HFFc6 (cell line): ENCODE measurements at places on chromosomes 2 and 18. TPM values are rescaled to one million over a fixed set of nuclear protein-coding genes. Genes with fewer than 3 reads are reported as not detected.

GRCh38 chr2:109459485-109459884 lies 154.3 kb downstream of the SEPTIN10 start:
- H3K4me1 ChIP-seq = peaks cover 19% of the 10 kb centered on the region; the same call in 1 of the 2 replicates
- no peaks in the 10 kb centered on the region for H3K36me3 ChIP-seq
- DNase-seq = no peak
- H3K4me3 ChIP-seq = no peak overlapping the region
- no peak overlapping the region for H3K27ac ChIP-seq

DNA sequence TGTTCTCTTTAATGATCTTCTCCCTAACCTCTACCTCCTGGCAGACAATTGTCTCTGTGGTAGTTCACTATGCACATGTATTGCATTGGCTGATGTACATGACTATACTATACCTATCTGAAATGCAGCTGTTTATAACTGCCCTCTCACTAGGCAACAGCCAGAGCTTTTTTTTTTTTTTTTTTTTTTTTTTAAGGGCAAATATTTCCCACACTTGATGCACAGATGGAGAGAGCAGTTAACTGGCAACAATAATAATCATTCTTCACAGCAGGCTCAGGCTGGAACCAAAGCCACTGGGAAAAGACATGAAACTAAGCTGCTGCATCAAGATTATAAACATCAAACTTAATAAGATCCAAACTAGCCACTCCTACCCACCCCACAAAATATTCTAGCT lies 707.7 kb downstream of the LRP1B start:
- no peaks in the 10 kb centered on the region for H3K36me3 ChIP-seq
- no peaks in the 10 kb centered on the region for H3K4me1 ChIP-seq
- no peaks in the 10 kb centered on the region for H3K27me3 ChIP-seq
- no peak for DNase-seq
- H3K4me3 ChIP-seq = no peak overlapping the region

Gene SCG2
- 0.37 and 1.3 TPM in 2 replicates for total RNA-seq

- peak overlapping the region; percentile 72 for H3K27ac ChIP-seq
- peak overlapping the region; percentile 95 for H3K4me3 ChIP-seq
- peaks cover 18% of the 10 kb centered on the region for H3K4me1 ChIP-seq
- peaks cover 13% of the 10 kb centered on the region for H3K27me3 ChIP-seq
- H3K36me3 ChIP-seq = no peaks in the 10 kb centered on the region
These were observed 1.3 kb downstream of the ZNF521 start for GRCh38 chr18:25350489-25351251.

DNA sequence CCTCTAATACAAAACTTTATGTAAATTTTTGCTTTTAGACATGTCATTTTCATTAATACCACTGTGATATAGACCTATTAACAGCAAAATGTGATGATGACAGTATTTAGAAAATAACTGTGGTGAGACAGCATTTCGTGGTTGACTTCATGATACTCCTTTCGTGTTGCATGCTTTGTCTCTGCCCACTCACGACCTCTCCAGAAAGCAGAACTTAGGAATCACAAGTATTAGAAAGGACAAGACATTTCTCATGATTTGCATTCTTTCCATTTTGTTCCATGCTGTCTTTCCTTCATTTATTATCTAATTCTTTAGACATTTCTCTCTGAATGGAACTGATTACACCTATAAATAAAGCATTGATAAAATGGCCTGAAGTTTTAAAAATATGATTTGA lies 85.2 kb upstream of the POU3F3 start:
- no peak for DNase-seq
- H3K27ac ChIP-seq = peak overlapping the region; percentile 24; the same call in 1 of the 2 replicates
- H3K4me3 ChIP-seq = no peak overlapping the region

Gene PTH2R
- not detected in 3 replicates for total RNA-seq

DNA sequence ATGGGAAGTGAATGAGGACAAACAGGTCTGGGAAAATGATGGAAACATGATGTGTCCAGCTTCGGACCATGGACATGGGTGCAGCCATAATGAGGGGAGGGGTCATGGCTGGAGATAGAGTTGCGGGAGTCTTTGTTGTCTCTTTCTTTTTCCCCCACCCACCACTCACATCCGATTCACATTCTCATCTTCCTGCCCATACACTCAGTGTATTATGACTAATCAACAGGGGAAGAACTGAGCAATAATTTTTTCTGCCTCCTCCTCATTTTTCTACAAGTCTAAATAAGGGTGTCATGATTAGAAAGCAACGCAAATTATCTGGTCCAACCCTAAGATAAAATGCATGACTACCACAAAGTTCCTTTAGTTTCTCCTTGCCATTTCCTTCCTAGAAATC lies 5.7 kb upstream of the SERPINB2 start:
- 0 out of 2 replicates have a peak, but pooled peaks cover 3% of the 10 kb centered on the region for H3K36me3 ChIP-seq
- H3K27ac ChIP-seq = peak overlapping the region; percentile 87
- peaks cover 72% of the 10 kb centered on the region for H3K4me1 ChIP-seq
- peak; percentile 55 for DNase-seq
- no peaks in the 10 kb centered on the region for H3K27me3 ChIP-seq

GRCh38 chr2:215418064-215418963 lies 17.6 kb downstream of the FN1 start:
- DNase-seq = no peak
- H3K27me3 ChIP-seq = peaks cover 13% of the 10 kb centered on the region
- no peak overlapping the region for H3K4me3 ChIP-seq
- peaks cover 87% of the 10 kb centered on the region for H3K4me1 ChIP-seq

DNA sequence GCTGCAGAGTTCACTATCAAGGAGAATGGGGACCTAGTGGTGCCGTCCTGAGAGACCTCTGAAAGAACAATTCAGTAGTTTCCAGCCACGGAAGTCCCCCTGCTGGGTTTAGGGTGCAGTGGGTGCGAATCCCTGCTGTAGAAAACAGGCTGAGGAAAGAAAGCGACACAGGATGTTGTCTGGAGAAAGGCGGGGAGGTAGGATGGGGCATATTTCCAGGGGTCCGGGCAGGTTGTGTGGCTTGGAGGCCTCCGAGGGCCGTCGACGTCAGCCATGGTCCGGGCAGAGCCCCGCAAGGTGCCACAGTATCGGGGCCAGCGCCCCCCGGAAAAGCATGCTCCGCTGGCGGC lies 807 bp upstream of the CREB1 start:
- peaks cover 15% of the 10 kb centered on the region for H3K36me3 ChIP-seq
- peak overlapping the region; percentile 95 for H3K27ac ChIP-seq
- H3K4me3 ChIP-seq = peak overlapping the region; percentile 92
- DNase-seq = peak; percentile 21
- H3K4me1 ChIP-seq = peaks cover 37% of the 10 kb centered on the region
- peaks cover 5% of the 10 kb centered on the region for H3K27me3 ChIP-seq

DNA sequence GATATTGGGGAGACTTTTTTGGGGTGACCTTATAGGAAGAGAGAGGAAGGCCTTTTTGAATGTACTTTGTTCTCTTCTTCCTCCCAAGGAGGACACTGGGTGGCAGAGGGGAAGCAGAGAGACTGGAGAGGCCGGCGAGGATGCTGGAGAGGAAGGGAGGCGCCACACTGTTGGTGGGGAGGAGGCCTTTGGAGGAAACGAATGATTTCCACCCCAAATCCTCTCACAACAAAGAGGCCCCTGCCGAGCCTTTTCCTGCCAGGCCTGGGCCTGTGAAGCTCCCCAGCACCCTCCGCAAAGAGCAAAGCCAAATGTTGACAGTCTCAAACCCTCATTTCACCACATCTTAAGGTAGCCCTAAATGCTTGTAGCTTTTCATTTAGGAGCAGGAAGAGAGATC lies 59.0 kb upstream of the UPP2 start:
- peaks cover 12% of the 10 kb centered on the region for H3K27me3 ChIP-seq
- H3K36me3 ChIP-seq = no peaks in the 10 kb centered on the region
- DNase-seq = no peak
- H3K4me3 ChIP-seq = no peak overlapping the region
- peaks cover 6% of the 10 kb centered on the region; the same call in 1 of the 2 replicates for H3K4me1 ChIP-seq

DNA sequence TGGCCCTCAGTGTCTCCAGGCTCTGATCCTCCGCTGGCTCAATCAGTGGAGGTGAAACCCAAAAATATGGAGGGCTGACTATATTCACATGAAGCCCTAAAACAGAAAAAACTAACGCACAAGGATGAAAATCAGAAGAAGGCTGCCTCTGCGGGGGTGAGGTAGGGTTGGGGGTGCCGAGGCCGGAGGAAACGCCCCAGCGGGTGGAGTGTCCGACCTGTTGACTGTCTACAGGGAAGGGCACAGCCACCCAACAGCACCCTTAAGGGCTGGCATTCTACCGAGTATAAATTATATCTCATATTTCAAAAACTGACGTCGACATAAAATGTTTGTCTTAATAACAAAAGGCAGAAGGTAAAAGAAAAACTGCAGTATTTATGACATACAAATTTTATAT lies 223.5 kb downstream of the HDAC4 start:
- H3K4me3 ChIP-seq = no peak overlapping the region
- no peak overlapping the region for H3K27ac ChIP-seq
- H3K36me3 ChIP-seq = peaks cover 43% of the 10 kb centered on the region
- no peaks in the 10 kb centered on the region for H3K4me1 ChIP-seq

DNA sequence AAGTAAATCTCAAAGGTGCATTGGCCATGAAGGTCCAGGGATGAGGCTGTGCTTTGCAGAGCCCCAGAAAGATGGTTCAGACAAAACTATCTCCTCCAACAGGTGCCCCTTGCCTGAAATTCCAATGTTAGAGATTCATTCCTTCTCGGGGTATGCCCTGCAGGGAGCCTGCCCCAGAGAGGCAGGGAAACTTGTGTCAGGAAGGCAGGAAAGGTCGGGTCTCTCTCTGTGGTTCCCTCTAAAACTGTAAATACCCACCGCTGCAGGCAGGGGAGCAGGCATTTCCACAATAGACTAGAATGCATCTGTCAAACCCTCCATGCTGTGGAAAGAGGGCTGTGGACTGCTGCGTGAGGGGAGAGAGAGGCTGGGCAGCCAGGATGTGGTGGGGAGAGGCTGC lies 207.8 kb upstream of the SMAD2 start:
- H3K4me3 ChIP-seq = no peak overlapping the region
- H3K4me1 ChIP-seq = no peaks in the 10 kb centered on the region
- H3K36me3 ChIP-seq = no peaks in the 10 kb centered on the region
- H3K27me3 ChIP-seq = peaks cover 47% of the 10 kb centered on the region

DNA sequence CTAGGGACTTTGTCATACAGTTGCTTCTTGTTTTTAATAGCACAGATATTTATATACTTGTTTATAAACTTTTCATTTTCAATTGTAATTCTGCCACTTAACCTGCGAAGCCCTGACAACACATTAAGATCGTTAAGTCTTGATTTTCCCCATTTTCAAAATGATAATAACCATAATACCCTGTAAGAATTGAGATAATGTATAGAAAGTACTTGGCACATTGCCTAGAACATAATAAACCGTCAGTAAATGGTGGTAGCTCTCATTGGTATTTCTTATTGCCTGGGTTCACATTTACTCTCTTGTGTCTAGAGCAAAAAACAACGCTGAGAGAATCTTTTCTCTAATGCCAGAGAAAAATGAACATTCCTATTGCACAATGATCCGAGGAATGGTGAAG lies 18.6 kb downstream of the PTCD3 start:
- peaks cover 2% of the 10 kb centered on the region; the same call in 1 of the 2 replicates for H3K27me3 ChIP-seq
- H3K27ac ChIP-seq = no peak overlapping the region
- H3K4me1 ChIP-seq = no peaks in the 10 kb centered on the region

Gene ATP9B
- total RNA-seq = 8.5 to 11.6 TPM (median 9.0 TPM) in 3 replicates

- peaks cover 49% of the 10 kb centered on the region for H3K27me3 ChIP-seq
- DNase-seq = no peak
- peaks cover 29% of the 10 kb centered on the region for H3K4me1 ChIP-seq
- no peaks in the 10 kb centered on the region for H3K36me3 ChIP-seq
- no peak overlapping the region for H3K4me3 ChIP-seq
These were observed 31.9 kb downstream of the CNGA3 start for GRCh38 chr2:98378196-98378595.

- no peaks in the 10 kb centered on the region for H3K4me1 ChIP-seq
- H3K27ac ChIP-seq = no peak overlapping the region
- H3K36me3 ChIP-seq = peaks cover 14% of the 10 kb centered on the region
- H3K4me3 ChIP-seq = no peak overlapping the region
These were observed 66.5 kb upstream of the TNFRSF11A start for GRCh38 chr18:62258616-62259015.

Gene GRB14
- total RNA-seq = not detected in 3 replicates

GRCh38 chr2:138202762-138203161 lies 238.5 kb downstream of the HNMT start:
- no peak overlapping the region for H3K4me3 ChIP-seq
- DNase-seq = no peak
- H3K27me3 ChIP-seq = peaks cover 2% of the 10 kb centered on the region; the same call in 1 of the 2 replicates
- H3K4me1 ChIP-seq = no peaks in the 10 kb centered on the region

- H3K27ac ChIP-seq = peak overlapping the region; percentile 100
- H3K4me3 ChIP-seq = peak overlapping the region; percentile 71
- no peaks in the 10 kb centered on the region for H3K27me3 ChIP-seq
- H3K36me3 ChIP-seq = no peaks in the 10 kb centered on the region
These were observed 37.8 kb upstream of the CCDC150 start for GRCh38 chr2:196601430-196602306.

Gene COL4A4
- total RNA-seq = 0.02 to 0.03 TPM in 2 of 3 replicates, not detected in the other

Gene CFAP65
- not detected in 2 replicates for total RNA-seq

Gene TSGA10
- 0.81 to 2.0 TPM (median 1.4 TPM) in 3 replicates for total RNA-seq

- no peaks in the 10 kb centered on the region for H3K4me1 ChIP-seq
- no peaks in the 10 kb centered on the region for H3K27me3 ChIP-seq
- no peak overlapping the region for H3K4me3 ChIP-seq
- peak; percentile 49 for DNase-seq
These were observed 25.7 kb downstream of the SRBD1 start for GRCh38 chr2:45585267-45585861.

DNA sequence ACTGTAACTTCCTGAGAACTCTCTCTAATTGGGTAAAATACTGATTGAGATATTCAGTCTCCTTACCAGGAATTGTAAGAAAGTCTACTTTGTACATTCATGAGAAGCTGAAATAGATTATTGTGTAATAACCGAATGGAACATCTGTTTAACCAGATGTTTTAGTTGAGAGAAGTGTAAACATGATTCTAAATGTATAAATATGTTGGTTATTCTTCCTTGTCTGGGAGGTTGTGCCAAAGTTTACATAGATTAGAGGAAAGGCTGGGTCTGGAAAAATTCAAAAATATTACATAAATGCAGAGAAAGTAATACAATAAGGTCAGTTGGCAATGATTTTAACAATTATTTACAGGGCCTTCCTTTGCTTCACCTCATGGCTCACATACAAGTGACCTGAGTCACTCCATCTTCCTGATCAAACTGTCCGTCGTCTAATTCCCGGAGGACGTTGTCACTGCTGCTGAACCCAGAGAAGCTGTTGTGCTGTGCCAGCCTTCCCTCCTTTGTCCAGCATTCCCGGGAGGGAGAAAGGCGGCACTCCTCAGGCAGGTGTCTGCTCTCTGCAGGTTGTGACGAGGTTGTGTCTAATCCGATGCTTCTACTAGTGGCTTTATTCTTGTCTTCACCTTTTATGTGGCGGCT lies 55.9 kb downstream of the MOB4 start:
- peak overlapping the region; percentile 48 for H3K27ac ChIP-seq
- H3K36me3 ChIP-seq = peaks cover 35% of the 10 kb centered on the region
- DNase-seq = peak; percentile 30
- peaks cover 2% of the 10 kb centered on the region; the same call in 1 of the 2 replicates for H3K27me3 ChIP-seq
- H3K4me1 ChIP-seq = peaks cover 20% of the 10 kb centered on the region

GRCh38 chr2:120693121-120693520 lies 42.5 kb upstream of the GLI2 start:
- H3K27ac ChIP-seq = no peak overlapping the region; the same call in 1 of the 2 replicates
- no peaks in the 10 kb centered on the region; the same call in 1 of the 2 replicates for H3K36me3 ChIP-seq
- peaks cover 5% of the 10 kb centered on the region for H3K27me3 ChIP-seq
- no peak overlapping the region for H3K4me3 ChIP-seq

Gene ZC3H6
- total RNA-seq = 4.4 and 5.2 TPM in 2 replicates

Gene ERFE
- 0.26 to 0.30 TPM in 2 of 3 replicates, not detected in the other for total RNA-seq

GRCh38 chr2:144146076-144146475 lies 373.8 kb downstream of the ZEB2 start:
- no peak overlapping the region for H3K27ac ChIP-seq
- peaks cover 15% of the 10 kb centered on the region for H3K4me1 ChIP-seq
- no peak for DNase-seq

Gene OR6B2
- not detected in 3 replicates for total RNA-seq

Gene LYG2
- total RNA-seq = not detected in 3 replicates

Gene RIT2
- total RNA-seq = not detected in 3 replicates
